ENCODE measurements at places on chromosomes 2 and 18. TPM values are rescaled to one million over a fixed set of nuclear protein-coding genes. Genes with fewer than 3 reads are reported as not detected.

DNA sequence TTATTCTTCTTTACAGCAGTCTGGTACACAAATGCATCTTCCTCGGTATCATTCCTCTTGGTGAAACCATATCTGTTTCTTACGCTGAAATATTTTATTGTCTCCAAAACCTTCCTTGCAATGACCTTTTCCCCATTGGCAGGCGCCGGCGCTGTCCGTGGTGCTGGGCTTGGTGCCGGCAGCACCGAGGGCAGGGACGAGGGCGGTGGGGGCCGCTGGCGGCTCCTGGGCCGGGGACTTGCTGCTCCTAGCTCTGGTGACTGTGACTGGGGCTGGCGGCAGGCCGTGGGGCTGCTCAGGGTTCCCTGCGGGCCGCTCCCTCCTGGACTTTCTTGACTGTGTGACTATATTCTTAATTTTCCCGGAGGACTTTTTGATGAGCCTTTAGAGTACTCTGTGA lies 72.5 kb downstream of the GPR39 start:
- no peak for DNase-seq

SPIRE1 gene
- total RNA-seq, result 31.6 TPM

NT5C1B gene
- not detected for total RNA-seq

DNA sequence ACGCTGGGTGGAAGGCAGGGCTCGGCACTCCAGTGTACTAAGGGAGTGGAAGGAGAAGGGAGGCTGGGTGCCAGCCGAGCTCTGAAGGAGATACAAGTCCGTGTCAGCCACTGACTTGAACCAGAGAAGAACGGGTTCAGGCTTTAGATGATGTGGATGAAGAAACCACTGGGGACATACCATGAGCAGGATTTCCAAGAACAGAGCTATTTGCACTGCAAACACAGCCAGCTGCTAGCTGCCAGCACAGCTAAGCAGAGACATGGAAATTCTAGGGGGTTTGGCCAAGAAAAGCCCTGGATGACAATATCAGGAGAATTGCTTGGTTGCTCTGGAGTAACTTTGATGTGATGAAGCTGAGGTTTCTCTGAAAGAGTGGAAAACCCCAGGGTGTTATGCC lies 5.2 kb downstream of the CD207 start:
- no peak for DNase-seq

DNA sequence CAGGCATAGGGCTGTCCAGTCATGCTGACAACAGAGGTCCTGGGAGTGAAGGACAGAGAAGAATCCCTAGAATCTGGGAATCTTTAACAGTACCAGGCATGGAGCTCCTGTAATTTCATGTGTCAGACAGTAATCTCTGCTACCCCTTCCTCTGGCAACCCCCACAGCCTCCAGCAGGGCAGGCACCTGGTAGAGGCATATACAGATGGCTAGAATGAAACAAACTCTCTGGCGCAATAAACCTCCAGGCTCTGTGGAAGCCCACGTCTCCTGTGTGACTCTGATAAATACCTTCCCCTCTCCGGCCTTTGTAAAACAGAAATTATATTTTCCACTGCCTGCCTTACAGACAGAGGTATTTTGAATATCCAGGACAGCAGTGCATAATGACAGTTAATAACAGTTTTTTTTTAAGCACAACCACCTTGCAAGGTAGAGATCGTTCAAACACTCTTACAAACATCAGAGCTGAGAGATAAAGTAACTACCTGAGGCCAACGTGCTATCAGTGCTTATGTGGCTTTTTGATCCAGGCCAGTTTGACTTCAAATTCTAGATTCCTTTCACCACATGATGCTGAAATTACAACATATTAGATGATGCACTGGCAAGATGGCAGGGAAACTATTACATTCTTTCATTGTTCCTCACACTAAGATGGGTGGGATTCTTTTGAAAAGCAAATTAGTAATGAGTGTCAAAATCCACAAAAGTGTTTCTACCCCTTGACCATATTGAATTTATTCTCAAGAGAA lies 47.7 kb upstream of the TMEM247 start:
- DNase-seq, result no peak

ABCG5 gene
- total RNA-seq, result not detected

DNA sequence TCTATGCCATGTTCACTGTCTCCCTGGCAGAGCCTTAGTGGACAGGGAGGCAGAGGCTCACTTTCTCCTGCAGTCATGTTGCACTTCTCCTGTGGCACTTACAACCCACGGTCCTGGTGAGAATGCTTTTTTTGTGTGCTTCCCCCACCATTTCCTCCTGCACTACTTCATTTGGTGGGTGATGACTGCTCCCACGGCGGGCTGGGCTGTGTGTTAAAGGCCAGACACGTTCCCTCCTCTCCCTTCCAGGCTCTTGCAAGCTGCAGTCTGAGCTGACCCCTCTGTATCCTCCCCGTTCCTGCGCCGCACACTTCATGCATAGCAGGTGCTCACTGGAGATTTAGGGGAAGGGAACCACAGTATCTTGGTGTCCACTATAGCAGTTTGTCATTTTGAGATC lies 170.5 kb downstream of the CELF4 start:
- no peak for DNase-seq

GRCh38 chr2:157498483-157498882 lies 54.6 kb upstream of the CYTIP start:
- DNase-seq, result no peak

CAB39 gene
- 108 TPM for total RNA-seq

DNA sequence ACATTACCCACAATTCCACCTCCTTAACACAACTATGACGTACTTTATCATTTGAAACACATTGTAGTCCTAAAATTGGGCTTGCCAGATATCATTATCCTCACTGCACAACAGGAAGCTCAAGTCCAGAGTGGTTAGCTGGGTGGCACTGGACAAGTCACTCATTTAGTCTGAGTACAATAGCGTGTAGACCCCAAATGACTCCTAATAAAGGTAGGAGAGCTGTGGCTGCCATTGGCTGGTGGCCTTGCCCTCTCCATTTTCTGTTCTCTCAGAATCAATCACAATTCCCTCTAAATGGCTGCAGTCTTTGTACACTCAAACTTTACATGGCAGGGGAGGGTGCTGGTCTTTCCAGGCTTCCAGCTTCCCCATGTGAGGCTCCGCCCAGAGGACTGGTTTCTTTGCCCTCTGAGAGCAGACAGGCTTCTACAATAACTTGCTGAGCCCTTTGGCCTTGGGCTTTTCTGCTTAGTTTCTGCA lies 11.7 kb downstream of the PSTPIP2 start:
- no peak for DNase-seq

DNA sequence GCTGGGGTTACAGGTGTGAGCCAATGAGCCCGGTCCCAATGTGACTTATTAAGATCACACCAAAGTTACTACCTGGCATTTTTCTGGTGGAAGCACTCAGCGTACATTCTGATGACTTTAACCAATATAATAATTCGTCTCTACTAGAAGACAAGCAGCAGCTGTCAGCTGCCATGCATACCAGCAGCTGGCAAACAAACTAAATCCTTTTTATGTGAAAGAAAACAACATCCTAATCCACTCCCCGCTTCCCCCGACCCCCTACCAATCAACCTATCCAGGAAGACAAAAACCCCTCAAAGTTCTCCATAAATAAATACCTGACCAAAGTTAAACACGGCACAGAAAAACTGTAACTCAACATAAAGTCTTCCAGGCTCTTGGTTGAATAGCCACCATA lies 42.1 kb downstream of the GPR155 start:
- DNase-seq, result no peak

RMDN2 gene
- 17.6 TPM for total RNA-seq

Measured in SJSA1 (cell line).